ENCODE measurements at places on chromosomes 16 and 17. TPM values are rescaled to one million over a fixed set of nuclear protein-coding genes. Genes with fewer than 3 reads are reported as not detected.
A peak's percentile ranks its signal among the peaks of the same experiment; 100 is the strongest.

GRCh38 chr16:47096297-47096696 lies 47.4 kb downstream of the NETO2 start:
- no peaks in the 10 kb centered on the region for H3K36me3 ChIP-seq
- no peak overlapping the region for H3K27ac ChIP-seq
- H3K4me3 ChIP-seq: no peak overlapping the region

GRCh38 chr16:67326472-67327309 lies at the start of the genes KCTD19 and LRRC36:
Gene KCTD19 (minus strand): TSS chr16:67326741. CDS start chr16:67326707, 34 bp downstream.
Gene LRRC36 (plus strand): TSS chr16:67326815. CDS start chr16:67326863, 48 bp downstream.
- no peaks in the 10 kb centered on the region for H3K27me3 ChIP-seq
- DNase-seq: no peak
- H3K27ac ChIP-seq: no peak within 1 kb of the TSS
- H3K36me3 ChIP-seq: no peaks in the 10 kb centered on the region

- no peak overlapping the region for H3K27ac ChIP-seq
- H3K36me3 ChIP-seq: no peaks in the 10 kb centered on the region
- no peak overlapping the region for H3K4me3 ChIP-seq
- no peaks in the 10 kb centered on the region for H3K27me3 ChIP-seq
- peak; percentile 72 for DNase-seq
These were observed 5.3 kb downstream of the RNF166 start for GRCh38 chr16:88700636-88701482.

DNA sequence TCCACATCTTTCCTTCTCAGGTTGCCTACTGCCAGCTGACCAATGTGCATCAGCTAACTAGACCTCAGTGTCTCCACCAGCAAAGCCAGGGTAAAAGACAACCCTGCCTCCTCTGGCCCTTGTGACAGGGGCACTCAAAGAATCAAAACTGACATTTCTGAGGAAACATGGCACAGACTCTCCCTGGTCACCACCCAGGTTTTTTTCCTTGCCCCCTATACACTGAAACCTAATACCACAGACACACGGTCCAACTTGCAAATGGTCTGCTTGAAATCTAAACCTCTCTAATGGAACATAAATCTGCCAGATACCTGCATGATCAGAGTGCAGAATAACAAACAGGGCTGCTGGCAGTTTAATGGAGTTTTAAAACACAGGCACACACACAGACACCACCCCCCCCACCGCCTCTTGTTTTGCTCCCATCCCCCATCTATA lies 19.5 kb upstream of the CORO6 start:
- H3K4me3 ChIP-seq: no peak overlapping the region
- H3K27ac ChIP-seq: no peak overlapping the region
- no peaks in the 10 kb centered on the region for H3K27me3 ChIP-seq
- H3K4me1 ChIP-seq: peaks cover 14% of the 10 kb centered on the region

GRCh38 chr17:61672140-61672539 lies 81.1 kb upstream of the NACA2 start:
- H3K27ac ChIP-seq: no peak overlapping the region
- no peak overlapping the region for H3K4me3 ChIP-seq
- no peaks in the 10 kb centered on the region for H3K27me3 ChIP-seq
- no peak for DNase-seq

The SPNS2 gene
- total RNA-seq: 2.6 TPM

DNA sequence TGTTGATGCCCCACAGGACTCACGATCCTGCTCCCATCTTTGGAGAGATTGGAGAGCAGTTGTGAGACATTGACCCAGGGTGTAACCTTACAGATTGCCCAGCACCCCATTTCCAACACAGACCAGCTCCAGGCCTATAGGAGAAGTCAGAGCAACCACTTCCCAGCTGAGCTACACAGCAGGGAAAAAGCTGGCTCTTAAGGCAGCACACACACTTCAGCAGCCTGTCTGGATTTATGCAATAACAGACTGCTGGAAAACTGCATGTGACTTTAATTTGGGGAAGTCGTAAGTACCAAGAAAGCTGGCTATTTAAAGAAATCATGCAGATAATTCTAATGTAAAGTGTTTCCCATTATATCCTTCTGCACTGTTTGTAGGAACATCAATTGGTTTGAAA lies 30.8 kb downstream of the NOG start:
- no peaks in the 10 kb centered on the region for H3K27me3 ChIP-seq
- H3K36me3 ChIP-seq: no peaks in the 10 kb centered on the region
- no peak overlapping the region for H3K4me3 ChIP-seq
- H3K27ac ChIP-seq: no peak overlapping the region

DNA sequence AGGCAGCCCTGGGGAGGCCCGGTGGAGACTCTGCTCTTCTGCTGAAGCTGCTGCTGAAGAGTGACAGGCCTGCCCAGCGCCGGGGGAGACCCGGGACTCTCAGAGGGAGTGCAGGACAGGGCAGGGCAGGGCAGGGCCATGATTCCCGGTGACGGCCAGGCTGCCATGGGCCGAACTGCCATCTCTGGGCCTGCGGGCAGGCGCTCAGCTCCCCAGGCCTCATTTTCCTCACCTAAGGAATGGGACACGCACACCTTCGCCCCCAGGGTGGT lies 22.6 kb upstream of the SSTR5 start:
- H3K4me3 ChIP-seq: no peak overlapping the region
- no peaks in the 10 kb centered on the region for H3K27me3 ChIP-seq

GRCh38 chr16:84111525-84111924 lies 5.2 kb downstream of the MBTPS1 start:
- H3K4me1 ChIP-seq: peaks cover 6% of the 10 kb centered on the region
- H3K27ac ChIP-seq: no peak overlapping the region
- no peak overlapping the region for H3K4me3 ChIP-seq
- DNase-seq: no peak

DNA sequence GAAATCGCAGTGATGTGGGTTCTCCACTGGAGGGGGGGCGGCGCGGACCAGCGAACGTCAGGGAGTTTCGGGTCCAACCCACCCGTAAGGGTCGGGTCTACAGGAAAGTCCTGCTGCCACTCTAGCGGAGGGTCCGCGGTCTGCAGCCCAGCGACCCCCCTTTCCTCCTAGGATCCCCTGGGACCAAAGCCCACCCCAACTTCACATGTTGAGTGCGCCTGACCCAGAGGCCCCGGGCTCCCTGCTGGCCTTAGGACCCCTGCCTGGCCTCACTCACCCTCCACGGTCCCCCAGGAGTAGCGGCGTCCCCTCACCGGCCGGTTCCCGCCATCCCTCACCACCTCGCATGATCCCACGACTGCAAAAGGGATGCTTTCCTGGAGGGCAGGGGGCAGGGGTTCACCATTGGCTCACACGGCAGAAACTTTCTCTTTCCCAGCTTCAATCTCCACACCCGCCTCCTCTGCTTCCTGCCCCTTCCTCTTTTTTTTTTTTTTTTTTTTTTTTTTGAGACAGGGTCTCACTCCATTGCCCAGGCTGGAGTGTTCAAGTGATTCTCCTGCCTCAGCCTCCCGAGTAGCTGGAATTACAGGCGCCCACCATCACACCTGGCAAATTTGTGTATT lies 3.1 kb downstream of the SEPTIN1 start:
- no peak overlapping the region for H3K27ac ChIP-seq
- H3K36me3 ChIP-seq: no peaks in the 10 kb centered on the region
- no peaks in the 10 kb centered on the region for H3K27me3 ChIP-seq
- H3K4me3 ChIP-seq: peak overlapping the region; percentile 86
- no peak for DNase-seq

DNA sequence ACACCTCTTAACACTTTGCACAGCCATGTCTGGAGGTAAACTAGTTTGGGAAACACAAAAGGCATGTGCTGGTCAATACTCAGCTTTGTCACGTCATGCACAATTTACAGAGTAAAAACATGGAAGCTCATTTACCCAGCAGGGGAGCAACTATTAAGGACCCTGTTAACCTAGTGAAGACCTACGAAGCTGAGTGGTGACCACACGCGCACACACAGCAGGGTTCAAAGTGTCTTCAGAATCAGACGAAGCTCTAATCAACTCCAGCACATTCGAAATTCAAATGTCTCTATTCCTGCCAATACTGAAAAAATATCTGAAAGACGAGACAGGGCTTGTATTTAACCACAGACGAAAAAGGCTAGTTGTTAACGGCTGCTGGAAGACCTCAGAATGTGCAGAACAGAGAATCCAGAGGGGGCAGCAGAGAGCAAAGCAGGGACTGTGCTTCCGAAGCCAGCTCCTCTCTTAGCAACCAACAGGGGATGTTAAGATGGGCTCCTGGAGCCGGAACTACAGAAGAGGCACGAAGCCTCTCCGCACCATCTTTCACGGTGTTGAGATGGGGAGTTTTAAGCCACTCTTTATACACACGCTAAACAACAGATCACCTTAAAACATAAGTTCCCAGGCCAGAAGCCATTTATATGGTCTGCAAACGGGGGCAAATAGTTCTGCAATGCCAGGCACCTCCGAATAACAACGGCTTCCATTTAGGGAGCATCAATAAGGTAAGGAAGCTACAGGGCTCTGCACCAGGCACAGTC lies 45.7 kb downstream of the CMTM4 start:
- no peak overlapping the region for H3K4me3 ChIP-seq
- no peaks in the 10 kb centered on the region for H3K36me3 ChIP-seq
- no peak overlapping the region for H3K27ac ChIP-seq
- peak; percentile 71 for DNase-seq

DNA sequence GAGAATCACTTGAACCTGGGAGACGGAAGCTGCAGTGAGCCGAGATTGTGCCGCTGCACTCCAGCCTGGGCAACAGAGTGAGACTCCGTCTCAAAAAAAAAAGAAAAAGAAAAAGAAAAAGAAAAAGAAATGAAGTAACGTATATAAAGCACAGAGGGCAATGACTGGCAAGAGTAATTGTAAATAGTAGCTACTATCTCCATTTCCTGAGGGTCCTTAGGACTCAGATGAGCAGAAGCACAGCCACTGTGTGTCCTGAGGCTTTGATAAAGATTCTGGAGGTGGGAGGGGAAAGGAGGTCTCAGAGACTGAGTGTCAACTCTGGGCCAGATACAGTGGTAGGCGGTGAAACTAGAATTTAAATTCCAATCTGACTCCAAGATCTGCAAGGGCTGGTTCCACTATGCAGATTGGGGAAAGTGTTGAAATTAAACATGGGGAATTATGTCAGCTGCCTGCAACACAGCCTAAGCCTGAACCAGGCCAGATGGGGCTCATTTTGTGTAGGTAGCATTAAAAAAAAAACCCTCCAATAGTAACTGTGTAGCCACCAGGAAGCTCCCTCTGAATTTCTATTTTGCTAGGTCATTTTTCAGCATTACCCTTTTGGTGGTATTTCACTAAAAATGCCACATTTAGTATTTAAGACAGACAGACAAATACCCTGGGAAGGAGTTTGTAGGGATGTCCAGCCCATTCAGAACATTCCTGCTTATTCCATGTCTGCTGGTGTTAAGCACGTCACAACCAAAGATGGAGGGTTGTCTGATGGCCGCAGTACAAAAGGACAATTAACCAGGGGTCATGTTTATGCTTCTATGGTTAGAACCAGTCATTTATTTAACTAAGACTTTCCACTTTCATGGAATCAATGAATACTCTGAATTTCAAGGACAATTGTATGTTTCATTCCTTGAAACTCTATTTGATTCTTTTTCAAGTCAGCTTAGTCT lies 46.1 kb downstream of the TBX4 start:
- no peak overlapping the region for H3K27ac ChIP-seq
- H3K27me3 ChIP-seq: no peaks in the 10 kb centered on the region
- no peaks in the 10 kb centered on the region for H3K36me3 ChIP-seq

GRCh38 chr17:19744922-19745757 lies 3.0 kb downstream of the ALDH3A1 start:
- H3K4me3 ChIP-seq: no peak overlapping the region
- H3K4me1 ChIP-seq: peaks cover 33% of the 10 kb centered on the region
- H3K27ac ChIP-seq: no peak overlapping the region
- H3K36me3 ChIP-seq: no peaks in the 10 kb centered on the region
- peak; percentile 79 for DNase-seq
- H3K27me3 ChIP-seq: no peaks in the 10 kb centered on the region

The C17orf113 gene
- total RNA-seq: 0.62 TPM

GRCh38 chr16:57818377-57819064 lies 16.2 kb upstream of the KIFC3 start:
- DNase-seq: peak; percentile 78
- no peak overlapping the region for H3K4me3 ChIP-seq
- no peak overlapping the region for H3K27ac ChIP-seq
- H3K4me1 ChIP-seq: peaks cover 25% of the 10 kb centered on the region

The KRTAP9-6 gene
- total RNA-seq: not detected

DNA sequence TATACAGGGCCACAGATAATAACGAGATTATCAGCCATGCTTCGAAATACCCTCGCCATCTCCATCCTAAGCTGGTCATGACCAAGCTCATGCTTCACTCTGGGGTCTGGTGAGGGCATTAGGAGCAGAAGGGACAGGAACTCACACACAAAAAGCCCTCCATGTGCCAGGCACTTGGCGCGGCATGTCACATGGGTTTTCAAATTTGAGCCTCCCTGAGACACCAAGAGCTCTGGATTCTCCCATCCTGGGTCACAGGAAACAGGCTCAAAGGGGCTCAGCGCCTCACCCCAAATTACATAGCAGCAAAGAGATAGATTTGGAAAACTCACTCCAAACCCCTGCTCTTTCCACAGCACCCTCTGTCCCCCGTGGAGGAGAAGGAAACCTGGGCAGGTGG lies 239.5 kb downstream of the GSG1L start:
- no peak overlapping the region for H3K27ac ChIP-seq
- H3K27me3 ChIP-seq: peaks cover 17% of the 10 kb centered on the region
- DNase-seq: no peak
- no peaks in the 10 kb centered on the region for H3K36me3 ChIP-seq
- H3K4me1 ChIP-seq: no peaks in the 10 kb centered on the region

GRCh38 chr17:48451489-48451888 lies 21.5 kb upstream of the SKAP1 start:
- no peaks in the 10 kb centered on the region for H3K27me3 ChIP-seq
- no peak for DNase-seq
- 0 out of 2 replicates have a peak, but pooled peaks cover 2% of the 10 kb centered on the region for H3K4me1 ChIP-seq
- no peak overlapping the region for H3K27ac ChIP-seq
- H3K36me3 ChIP-seq: no peaks in the 10 kb centered on the region

- DNase-seq: no peak
- H3K27me3 ChIP-seq: no peaks in the 10 kb centered on the region
- H3K36me3 ChIP-seq: no peaks in the 10 kb centered on the region
- no peak overlapping the region for H3K27ac ChIP-seq
These were observed 933 bp upstream of the SNN start for GRCh38 chr16:11667221-11667823.

The KCNJ18 gene
- 0.12 TPM for total RNA-seq

- H3K4me3 ChIP-seq: no peak overlapping the region
- H3K27ac ChIP-seq: no peak overlapping the region
- H3K27me3 ChIP-seq: no peaks in the 10 kb centered on the region
- H3K4me1 ChIP-seq: peaks cover 36% of the 10 kb centered on the region
- H3K36me3 ChIP-seq: no peaks in the 10 kb centered on the region
These were observed 55.2 kb downstream of the CDH11 start for GRCh38 chr16:65066651-65067050.

GRCh38 chr16:10767127-10767526 lies 23.5 kb downstream of the NUBP1 start:
- no peak overlapping the region for H3K4me3 ChIP-seq
- H3K27me3 ChIP-seq: no peaks in the 10 kb centered on the region
- H3K27ac ChIP-seq: no peak overlapping the region
- H3K4me1 ChIP-seq: no peaks in the 10 kb centered on the region

All from PC-3 (cell line).